ENCODE measurements at places on chromosomes 11 and 22. TPM values are rescaled to one million over a fixed set of nuclear protein-coding genes. Genes with fewer than 3 reads are reported as not detected.

Gene P4HA3
- not detected for total RNA-seq

Gene CALCB
- total RNA-seq = not detected

Gene RCOR2
- total RNA-seq = 6.9 TPM

Gene H19
- total RNA-seq = 1.2 TPM

Gene TMEM86A
- 0.07 TPM for total RNA-seq

Gene SCO2
- 2.1 TPM for total RNA-seq

Gene NAP1L4
- total RNA-seq = 186 TPM

DNA sequence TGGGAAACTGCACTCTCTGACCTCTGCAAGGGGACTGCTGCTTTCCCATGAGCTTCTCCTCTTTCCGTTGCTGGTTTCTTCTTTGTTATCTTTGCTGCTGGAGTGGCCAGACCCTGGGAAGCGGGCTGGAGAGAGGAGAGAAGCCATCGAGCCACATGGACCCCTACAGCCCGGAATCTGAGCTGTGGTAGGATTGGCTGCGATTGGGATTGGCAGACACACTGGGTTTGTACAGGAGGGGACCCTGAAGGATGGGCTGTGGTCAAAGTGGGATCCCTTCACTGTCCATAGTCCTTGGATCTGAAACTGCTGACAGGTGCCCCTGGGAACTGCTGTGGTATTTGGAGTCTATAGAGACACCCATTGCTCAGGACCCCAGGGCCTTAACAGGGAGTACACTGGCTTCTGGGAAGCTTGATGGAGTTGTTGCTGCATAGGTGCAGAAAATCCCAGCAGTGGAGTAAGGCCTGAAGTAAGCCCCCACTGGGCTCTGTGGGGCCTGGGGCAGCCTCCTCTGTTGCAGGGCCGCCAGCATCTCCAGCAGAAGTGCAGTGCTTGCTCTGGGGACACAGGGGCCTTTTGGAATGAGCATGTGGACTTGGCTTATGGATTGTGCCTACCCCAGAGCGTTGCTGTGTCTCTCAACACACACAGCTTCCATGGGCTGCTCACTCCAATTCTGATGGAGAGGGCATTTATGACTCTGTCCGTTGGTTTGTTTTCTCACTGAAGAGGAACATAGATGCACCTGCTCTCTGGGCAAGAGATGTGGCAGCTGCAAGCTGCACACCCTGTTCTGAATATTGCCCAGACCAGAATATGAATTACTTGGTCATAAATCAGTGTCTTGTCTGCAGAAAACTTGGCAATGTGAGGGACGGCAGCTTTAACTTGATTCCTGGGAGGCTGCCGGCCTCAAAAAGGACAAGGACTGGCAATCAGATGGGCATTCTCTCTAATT is 32.0 kb downstream of the BCR start:
- no peak overlapping the region for H3K4me3 ChIP-seq
- no peak for DNase-seq
- H3K27ac ChIP-seq = no peak overlapping the region
- H3K36me3 ChIP-seq = peaks cover 28% of the 10 kb centered on the region

GRCh38 chr11:114375052-114375451 is 25.3 kb downstream of the C11orf71 start:
- H3K4me1 ChIP-seq = no peaks in the 10 kb centered on the region
- no peak overlapping the region for H3K4me3 ChIP-seq
- H3K36me3 ChIP-seq = no peaks in the 10 kb centered on the region
- peaks cover 10% of the 10 kb centered on the region for H3K27me3 ChIP-seq
- H3K27ac ChIP-seq = no peak overlapping the region

GRCh38 chr11:129743112-129743815 is 72.4 kb upstream of the TMEM45B start:
- no peaks in the 10 kb centered on the region for H3K36me3 ChIP-seq
- no peak overlapping the region for H3K4me3 ChIP-seq
- H3K27ac ChIP-seq = no peak overlapping the region
- peaks cover 5% of the 10 kb centered on the region for H3K27me3 ChIP-seq
- H3K4me1 ChIP-seq = no peaks in the 10 kb centered on the region
- DNase-seq = no peak

GRCh38 chr22:19960491-19961200 is 19.0 kb upstream of the TXNRD2 start:
- peaks cover 65% of the 10 kb centered on the region for H3K4me1 ChIP-seq
- H3K27me3 ChIP-seq = no peaks in the 10 kb centered on the region
- peaks cover 18% of the 10 kb centered on the region for H3K36me3 ChIP-seq
- H3K4me3 ChIP-seq = no peak overlapping the region

- DNase-seq = no peak
- H3K36me3 ChIP-seq = peaks cover 5% of the 10 kb centered on the region
- H3K27ac ChIP-seq = no peak overlapping the region
These were observed 8.6 kb downstream of the AIP start for GRCh38 chr11:67491276-67492068.

- H3K27ac ChIP-seq = peak overlapping the region; percentile 97
- no peak for DNase-seq
- no peaks in the 10 kb centered on the region for H3K27me3 ChIP-seq
- H3K4me1 ChIP-seq = peaks cover 79% of the 10 kb centered on the region
- H3K36me3 ChIP-seq = no peaks in the 10 kb centered on the region
These were observed 10.4 kb downstream of the GNAZ start for GRCh38 chr22:23080613-23081290.

- no peak overlapping the region for H3K27ac ChIP-seq
- H3K4me3 ChIP-seq = no peak overlapping the region
- H3K27me3 ChIP-seq = no peaks in the 10 kb centered on the region
- DNase-seq = no peak
- no peaks in the 10 kb centered on the region for H3K4me1 ChIP-seq
These were observed 399.1 kb downstream of the SOX6 start for GRCh38 chr11:15957234-15957633.

GRCh38 chr11:130523166-130523565 is 74.7 kb downstream of the ADAMTS15 start:
- no peak overlapping the region for H3K4me3 ChIP-seq
- H3K36me3 ChIP-seq = no peaks in the 10 kb centered on the region
- DNase-seq = no peak

- no peaks in the 10 kb centered on the region for H3K27me3 ChIP-seq
- H3K4me1 ChIP-seq = peaks cover 46% of the 10 kb centered on the region
- no peak overlapping the region for H3K27ac ChIP-seq
- no peak for DNase-seq
- H3K36me3 ChIP-seq = no peaks in the 10 kb centered on the region
These were observed 12.6 kb downstream of the CCDC83 start for GRCh38 chr11:85867751-85868150.

- H3K36me3 ChIP-seq = no peaks in the 10 kb centered on the region
- H3K4me3 ChIP-seq = no peak overlapping the region
- H3K4me1 ChIP-seq = peaks cover 6% of the 10 kb centered on the region
- DNase-seq = no peak
- H3K27me3 ChIP-seq = no peaks in the 10 kb centered on the region
- no peak overlapping the region for H3K27ac ChIP-seq
These were observed 24.9 kb downstream of the CLTCL1 start for GRCh38 chr22:19266547-19267086.

- no peaks in the 10 kb centered on the region for H3K4me1 ChIP-seq
- H3K36me3 ChIP-seq = no peaks in the 10 kb centered on the region
- no peak for DNase-seq
- peaks cover 7% of the 10 kb centered on the region for H3K27me3 ChIP-seq
These were observed 347.0 kb downstream of the MIAT start for GRCh38 chr22:27004434-27004833.

GRCh38 chr22:39314251-39314971 is 5.0 kb downstream of the RPL3 start:
- no peak overlapping the region for H3K4me3 ChIP-seq
- H3K27me3 ChIP-seq = no peaks in the 10 kb centered on the region
- H3K36me3 ChIP-seq = peaks cover 68% of the 10 kb centered on the region
- peaks cover 62% of the 10 kb centered on the region for H3K4me1 ChIP-seq

DNA sequence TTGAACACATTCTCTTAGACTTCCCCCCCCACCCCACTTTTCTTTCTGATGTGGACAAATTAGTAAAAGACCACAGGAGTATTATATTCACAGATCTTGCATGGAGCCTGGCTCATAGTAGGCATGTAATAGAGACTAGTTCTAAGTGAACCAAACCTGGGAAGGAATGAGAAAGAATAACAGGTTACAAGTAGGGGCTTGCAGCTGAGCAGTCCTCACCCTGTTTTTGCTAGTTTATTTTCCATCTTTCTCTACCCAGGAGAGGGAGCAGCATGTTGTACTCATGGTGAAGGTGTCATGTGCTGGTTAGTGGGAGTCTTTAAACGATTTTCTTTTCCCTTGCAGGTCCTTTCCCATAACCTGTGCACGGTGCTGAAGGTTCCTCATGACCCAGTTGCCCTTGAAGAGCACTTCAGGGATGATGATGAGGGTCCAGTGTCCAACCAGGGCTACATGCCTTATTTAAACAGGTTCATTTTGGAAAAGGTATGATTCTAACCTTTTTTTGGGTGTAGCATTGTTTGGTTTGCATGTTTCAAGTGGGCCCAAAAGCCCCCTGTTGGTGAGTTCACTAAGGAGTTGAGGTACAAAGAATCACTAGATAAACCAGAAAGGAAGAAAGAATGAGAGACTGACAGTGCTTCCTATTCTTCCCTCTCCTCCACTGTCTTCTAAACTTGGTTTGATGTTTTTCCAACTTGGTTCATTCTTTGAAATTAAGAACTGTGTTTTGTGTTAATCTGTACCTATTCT is 30.1 kb downstream of the SWAP70 start:
- peaks cover 1% of the 10 kb centered on the region for H3K36me3 ChIP-seq
- no peak overlapping the region for H3K27ac ChIP-seq
- no peak for DNase-seq
- no peaks in the 10 kb centered on the region for H3K27me3 ChIP-seq

DNA sequence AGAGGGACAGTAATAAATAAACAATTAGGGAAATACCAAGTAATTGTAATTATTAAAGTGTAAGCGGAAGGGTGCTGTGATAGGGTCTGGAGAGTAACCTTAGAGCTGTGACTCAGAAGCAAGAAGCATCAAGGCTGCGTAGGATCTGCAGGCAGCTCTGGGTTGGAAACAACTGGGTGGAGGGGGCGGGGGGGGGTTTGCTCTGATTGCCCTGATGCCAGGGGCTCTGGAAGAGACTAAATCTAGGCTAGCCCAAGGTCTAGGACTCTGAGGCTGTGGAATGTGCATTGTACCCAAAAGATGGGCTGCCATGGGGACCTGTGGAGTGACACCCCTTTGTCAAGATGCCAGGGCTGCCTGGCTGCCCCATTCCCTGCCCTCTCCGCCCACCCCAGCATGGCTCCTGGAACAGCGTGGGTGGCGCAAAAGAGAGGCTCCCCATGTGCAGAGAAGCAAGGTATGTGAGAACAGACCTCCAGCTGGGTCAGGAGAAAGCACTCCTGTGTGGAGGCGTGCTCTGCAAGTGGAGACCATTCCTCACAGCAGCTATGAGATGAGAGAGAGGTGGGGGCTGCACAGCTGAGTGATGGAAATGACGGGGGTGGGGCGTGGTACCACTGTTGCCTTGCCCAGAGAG is 101.1 kb upstream of the CRYBB3 start:
- no peak for DNase-seq
- H3K27me3 ChIP-seq = no peaks in the 10 kb centered on the region
- no peak overlapping the region for H3K4me3 ChIP-seq

DNA sequence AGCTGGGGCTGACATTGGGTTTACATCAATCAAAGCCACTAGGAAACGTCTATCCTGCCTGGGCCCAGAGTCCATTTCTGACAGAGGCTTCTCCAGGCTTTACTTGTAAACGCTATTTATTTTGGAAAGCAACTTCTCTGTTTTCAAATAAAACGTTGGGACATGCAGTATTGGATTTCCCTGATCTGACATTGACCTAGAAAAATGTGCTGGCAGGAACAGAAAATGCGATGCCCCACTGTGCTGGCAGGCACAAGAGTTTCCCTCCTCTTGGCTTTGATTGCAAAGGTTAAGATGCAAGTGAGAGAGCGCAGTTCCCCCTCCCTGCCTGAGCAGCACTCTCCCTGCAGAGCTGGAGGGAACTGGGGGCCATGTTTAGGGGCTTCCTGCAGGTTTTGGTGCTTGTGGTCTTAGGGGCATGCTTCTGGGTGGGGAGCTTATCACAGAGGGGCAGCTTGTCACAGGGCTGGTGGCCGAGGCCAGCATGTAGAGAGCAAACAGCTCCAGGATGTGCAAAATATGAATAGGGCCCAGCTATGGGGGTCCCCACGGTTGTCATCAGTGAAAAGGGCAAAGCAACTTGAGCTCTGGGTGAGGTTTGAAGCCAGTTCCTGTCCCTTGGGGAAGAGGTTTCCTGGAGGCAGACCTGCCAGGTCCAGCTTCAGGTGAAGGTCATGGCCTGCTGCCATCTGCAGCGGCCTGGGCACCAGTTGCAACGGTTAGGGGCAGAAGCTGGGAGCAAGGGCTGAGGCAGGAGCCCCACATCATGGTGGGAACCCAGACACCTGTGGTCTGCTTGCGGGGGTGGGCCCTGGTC is 42.3 kb upstream of the DKK3 start:
- H3K4me1 ChIP-seq = peaks cover 45% of the 10 kb centered on the region
- no peak overlapping the region for H3K27ac ChIP-seq
- DNase-seq = no peak
- no peaks in the 10 kb centered on the region for H3K36me3 ChIP-seq

- DNase-seq = peak; percentile 11
- H3K4me1 ChIP-seq = 0 out of 2 replicates have a peak, but pooled peaks cover 6% of the 10 kb centered on the region
- no peaks in the 10 kb centered on the region for H3K36me3 ChIP-seq
- no peak overlapping the region for H3K27ac ChIP-seq
- H3K4me3 ChIP-seq = no peak overlapping the region
These were observed 303.7 kb upstream of the PLET1 start for GRCh38 chr11:112564228-112564955.
